Stimulated activated CD4-positive, alpha-beta T cell treated with anti-CD3 and anti-CD28 coated beads, Interleukin-12 subunit alpha, Interleukin-12 subunit beta, amount 100 ng/mL, for 24 hours (primary cell): ENCODE measurements at places on chromosomes 1 and 21.
A peak's percentile ranks its signal among the peaks of the same experiment; 100 is the strongest.

GRCh38 chr1:17539477-17540254 is at the start of gene ARHGEF10L:
TSS of gene ARHGEF10L (plus strand) at chr1:17539698. CDS start at chr1:17580596, 40,898 bp downstream.
- DNase-seq: no peak

DNA sequence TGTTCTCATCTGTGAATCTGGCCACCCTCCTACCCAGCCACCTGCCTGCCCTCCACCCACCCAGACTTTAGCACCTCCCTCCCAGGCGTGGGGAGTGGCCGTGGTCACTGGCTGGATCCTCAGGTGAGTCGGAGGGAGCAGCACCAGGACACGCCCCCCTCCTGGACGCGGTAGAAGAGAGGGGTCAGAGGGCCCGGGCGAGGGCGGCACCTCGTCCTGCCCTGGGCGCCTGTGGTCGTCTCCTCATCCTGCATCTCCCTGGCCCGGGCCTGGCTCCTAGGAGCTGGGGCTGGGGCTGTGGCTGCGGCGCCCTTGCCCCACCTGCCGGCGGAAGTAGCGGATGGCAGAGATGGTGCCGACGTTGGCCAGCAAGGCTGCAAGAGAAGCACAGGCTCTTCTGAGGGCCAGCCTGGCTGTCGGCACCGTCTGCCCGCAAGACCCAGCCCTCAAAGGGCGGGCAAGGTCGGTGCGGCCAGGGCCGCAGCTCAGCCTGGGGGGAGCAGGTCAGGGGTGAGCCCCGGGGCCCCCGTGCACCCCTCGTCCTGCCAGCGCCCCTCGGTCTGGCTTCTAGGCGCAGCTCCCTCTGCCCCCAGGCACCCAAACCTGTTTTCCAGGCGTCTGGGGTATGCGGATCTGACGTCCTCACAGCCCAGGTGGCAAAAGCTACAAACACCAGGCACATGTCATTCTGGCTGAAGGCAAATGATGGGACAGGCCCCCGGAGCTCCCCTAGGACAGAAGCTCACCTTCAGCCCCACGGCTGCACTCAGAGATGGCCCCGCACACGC is 5.8 kb downstream of the PERM1 start:
- DNase-seq: peak; percentile 62

DNA sequence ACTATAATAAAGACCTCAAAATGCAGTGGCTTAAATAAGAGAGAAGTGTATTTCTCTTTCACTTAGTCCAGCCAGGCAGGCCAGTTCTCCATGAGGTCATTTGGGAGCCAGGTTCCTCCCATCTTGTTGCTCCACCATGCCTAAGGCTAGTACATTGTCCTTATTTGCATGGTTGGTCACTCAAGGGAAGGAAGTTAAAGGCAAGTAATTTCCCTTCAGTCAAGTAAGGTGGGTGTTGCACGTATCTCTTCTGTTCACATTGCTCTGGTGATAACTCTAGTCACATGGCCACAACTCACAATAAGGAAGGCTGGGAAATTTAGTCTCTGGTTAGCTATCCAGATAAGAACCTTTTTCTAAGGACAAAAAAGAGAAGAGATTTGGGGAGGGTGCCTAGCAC is 27.2 kb upstream of the TADA1 start:
- DNase-seq: no peak

DNA sequence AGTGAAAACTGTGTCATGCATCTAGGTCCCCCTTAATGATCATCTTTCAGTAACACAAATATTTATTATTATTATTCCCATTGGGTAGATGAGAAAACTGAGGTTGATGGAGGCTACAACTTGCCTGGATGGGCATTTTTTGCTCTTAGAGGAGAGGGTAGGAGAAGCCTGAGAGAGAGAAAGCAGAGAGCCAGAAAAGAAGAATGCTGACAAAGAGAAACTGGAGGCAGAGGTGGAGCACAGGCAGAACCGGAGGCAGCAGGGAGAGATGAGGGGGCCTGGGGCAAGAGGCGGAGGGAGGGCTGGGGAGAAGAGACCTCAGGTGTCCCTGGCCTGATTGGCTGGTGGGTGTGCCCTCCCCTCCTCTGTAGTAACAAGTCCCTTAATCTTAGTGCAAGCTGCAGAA is 4.1 kb downstream of the BLACAT1 start:
- DNase-seq: no peak

- no peak for DNase-seq
Measured at GRCh38 chr1:62415687-62416086, 21.2 kb upstream of the USP1 start.

DNA sequence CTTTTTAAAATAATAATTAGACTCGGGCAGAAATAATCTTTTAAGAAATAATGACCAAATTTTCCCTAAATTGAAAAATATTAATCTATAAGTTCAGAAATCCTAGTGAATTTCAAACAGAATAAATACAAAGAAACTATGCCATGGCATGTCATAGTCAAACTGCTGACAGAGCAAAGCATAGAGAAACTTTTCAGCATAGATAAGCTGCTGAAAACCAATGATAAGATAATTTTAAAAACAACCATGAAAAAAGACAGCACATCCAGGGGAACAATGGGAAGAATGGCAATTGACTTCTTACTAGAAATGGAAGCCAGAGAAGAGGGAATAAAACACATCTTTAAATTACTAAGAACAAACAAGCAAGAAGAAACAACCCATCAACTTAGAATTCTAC is 19.8 kb downstream of the CD1D start:
- no peak for DNase-seq

DNA sequence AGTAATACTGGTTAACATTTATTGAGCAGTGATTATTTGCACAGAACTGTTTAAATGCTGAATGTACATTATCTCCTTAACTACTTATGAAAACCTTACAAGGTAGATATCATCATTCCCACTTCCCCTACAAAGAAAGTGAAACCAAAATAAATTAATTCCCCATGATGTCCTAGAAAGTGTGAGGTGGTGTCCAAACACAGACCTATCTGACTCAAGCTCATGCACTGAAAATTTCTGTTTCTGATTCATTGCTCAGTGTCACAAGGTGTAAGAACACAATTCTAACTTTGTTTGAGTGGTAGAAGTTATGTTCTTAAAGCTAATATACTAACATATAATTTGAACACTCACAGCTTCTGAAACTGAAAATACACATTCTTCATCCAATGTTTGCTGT is 178.7 kb downstream of the MRPL39 start:
- DNase-seq: no peak

DNA sequence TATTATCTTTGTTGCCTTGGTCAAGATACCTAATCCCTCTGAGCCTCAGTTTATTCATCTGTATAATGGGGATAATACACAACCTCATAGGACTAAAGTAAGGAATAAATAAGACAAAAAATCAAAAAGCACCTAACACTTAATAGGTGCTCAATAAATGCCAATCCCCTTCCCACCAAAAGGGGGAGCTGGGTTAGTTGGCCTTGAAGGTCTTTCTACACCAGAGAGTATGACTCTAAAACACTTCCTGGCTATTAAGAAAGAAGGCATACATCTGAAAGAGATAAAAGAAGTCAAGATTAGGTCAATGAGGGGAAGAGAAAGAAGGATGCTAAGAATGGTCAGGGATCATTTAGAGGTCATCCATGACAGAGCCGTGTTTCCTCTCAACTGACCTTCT is 11.1 kb downstream of the VSIG8 start:
- DNase-seq: no peak

GRCh38 chr1:44613941-44614340 is 60.3 kb downstream of the TMEM53 start:
- no peak for DNase-seq
